Cardiac muscle cell (in vitro differentiated cells and primary cell): ENCODE measurements at places on chromosomes 11 and 22.

DNA sequence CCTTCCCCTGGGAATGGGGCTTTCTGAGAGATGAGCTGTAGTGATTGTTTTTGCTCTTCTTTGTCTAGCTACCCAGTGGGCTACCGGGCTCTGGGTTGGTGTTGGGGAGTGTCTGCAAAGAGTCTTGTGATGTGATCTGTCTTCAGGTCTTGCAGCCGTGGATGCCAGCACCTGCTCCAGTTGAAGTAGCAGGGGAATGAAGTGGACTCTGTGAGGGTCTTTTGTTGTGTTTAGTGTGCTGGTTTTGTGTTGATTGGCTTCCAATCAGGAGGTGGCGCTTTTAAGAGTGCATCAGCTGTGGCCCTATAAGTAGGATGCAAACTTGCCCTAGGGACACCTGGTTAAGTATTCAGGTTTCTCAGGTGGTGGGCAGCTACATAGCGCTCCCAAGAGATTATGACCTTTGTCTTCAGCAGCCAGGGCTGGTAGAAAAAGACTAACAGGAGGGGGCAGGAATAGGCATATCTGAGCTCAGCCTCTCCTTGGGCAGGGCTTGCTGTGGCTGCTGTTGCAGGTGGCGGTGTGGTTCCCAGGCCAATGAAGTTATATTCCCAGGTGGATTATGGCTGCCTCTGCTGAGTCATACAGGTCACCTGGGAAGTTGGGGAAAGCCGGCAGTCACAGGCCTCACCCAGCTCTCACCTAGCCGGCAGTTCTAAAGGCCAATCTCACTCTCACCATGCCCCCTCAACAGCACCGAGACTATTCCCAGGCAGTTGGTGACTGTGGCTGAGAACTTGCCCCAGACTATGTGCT, 315.7 kb upstream of the C11orf87 start:
- DNase-seq: no peak

GRCh38 chr11:25928076-25928475, 403.9 kb upstream of the ANO3 start:
- DNase-seq: no peak

GRCh38 chr22:21101877-21102638, 56.3 kb downstream of the LRRC74B start:
- no peak for DNase-seq

GRCh38 chr11:80529726-80530125, 1088.9 kb upstream of the TENM4 start:
- no peak for DNase-seq

- DNase-seq: no peak
Measured at GRCh38 chr11:19779740-19780139, 67.1 kb downstream of the NAV2 start.

GRCh38 chr11:129230006-129230405, 37.9 kb upstream of the ARHGAP32 start:
- no peak for DNase-seq

GRCh38 chr11:66277471-66278362, at the start of gene CNIH2:
CNIH2 (plus strand) TSS chr11:66278175; CDS start chr11:66278457, 282 bp downstream.
- DNase-seq: peak; percentile 16

DNA sequence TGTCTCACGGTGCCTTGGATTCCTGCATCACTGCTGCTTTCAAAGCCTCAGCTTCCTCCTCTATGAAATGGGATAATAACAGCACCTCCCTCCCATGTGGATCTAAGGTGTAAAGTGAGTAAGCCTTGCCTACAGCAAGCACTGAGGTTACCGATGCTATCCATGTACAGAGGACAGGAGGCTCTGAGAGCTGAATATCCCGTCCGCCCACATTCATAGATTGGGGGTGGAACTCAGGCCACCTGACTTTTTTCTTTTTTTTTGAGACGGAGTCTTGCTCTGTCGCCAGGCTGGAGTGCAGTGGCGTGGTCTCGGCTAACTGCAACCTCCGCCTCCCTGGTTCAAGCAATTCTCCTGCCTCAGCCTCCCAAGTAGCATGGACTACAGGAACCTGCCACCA, 12.5 kb downstream of the PDGFB start:
- no peak for DNase-seq

GRCh38 chr11:47523490-47524225, 29.3 kb downstream of the CELF1 start:
- DNase-seq: peak; percentile 82

DNA sequence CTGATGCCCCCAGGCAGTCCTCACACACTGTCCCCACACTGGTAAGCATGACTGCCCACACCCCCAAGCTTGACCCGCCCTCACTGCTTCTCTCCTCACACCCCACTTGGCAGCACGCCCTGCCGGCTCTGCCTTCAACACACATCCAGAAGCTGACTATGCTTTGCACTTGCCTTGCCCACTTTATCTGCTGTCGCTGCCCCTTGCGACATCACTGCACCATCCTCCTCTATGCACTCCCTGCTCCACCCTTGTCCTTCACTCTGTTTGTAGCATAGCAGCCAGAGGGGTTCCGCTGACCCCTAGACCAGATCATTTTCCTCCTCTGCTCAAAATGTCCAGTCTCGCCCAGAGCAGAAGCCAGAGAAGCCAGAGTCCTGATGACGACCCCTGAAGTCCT, 25.3 kb upstream of the SLC25A1 start:
- DNase-seq: no peak

DNA sequence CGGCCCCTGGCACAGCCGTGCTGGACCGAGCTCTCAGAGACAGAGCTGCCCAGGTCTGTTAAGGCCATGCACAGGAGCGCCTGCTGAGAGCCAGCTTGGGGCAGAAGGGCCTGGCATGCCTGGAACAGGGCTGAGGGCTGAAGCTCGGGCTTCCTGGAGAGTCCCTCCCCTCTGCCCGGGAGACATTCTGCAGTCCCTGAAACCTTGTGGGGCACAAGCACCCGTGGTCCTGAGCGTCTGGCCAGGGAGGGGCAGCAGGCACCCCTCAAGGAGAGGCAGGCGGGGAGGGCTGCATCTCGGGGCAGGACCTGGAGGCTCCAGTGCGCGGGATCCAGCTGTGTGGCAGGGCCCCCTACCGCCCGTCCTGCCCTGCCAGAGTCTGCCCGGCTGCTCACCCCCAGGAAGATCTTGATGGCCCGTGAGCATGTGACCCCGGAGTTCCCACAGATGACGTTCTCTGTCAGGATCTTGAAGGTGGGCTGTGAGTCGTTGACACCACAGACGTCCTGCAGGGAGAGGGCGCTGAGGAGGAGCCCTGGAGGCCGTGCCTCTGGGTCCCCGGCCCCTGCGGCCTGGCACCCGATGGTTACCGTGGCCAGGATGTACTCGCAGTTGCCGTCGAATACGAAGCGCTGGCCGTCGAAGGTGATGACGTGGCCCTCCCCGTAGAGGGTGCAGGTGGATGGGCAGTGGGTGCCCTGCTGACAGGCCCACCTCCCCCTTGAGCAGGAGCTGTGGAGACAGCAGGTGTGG, 10.9 kb downstream of the MUC6 start:
- no peak for DNase-seq

DNA sequence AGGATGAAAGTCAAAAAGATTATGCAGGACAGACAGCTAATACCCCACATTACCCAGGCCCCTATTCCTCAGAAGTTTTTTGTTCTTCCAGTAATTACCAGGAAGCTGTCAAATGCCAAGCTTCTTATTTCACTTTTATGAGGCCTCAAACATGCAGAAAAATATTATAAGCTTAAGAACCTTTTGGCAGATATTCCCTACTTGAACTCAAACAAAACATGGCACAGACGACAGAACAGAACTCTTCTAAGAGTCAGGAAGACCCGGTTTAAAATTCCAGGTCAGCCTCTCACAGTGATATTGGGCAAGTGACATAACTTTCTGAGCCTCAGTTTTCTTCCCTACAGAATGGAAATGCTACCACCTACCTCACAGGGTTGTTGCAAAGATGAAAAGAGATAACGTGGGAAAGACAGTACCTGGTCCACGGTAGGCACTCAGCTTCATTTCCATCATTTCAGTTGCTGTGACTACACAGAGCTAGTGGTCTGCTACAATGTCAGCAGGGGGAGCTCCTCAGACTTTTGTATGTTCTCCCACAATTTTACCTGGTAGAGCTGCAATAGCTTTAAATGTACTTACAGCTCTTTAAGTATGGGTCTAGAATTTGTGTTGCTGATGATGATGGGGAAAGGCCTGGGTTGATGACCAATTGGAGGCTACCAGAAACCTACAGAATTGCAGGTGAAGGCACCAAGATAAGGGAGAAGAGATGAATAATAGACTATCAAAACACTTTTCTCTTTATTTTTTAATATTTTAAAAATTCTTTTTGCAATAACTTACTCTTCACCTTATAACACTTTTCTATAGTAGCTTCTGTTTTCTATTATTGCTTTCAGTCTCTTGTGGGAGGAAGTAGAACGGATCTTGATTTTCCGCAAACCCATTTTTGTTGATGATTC, 98.3 kb upstream of the CHRM4 start:
- DNase-seq: peak; percentile 65

DNA sequence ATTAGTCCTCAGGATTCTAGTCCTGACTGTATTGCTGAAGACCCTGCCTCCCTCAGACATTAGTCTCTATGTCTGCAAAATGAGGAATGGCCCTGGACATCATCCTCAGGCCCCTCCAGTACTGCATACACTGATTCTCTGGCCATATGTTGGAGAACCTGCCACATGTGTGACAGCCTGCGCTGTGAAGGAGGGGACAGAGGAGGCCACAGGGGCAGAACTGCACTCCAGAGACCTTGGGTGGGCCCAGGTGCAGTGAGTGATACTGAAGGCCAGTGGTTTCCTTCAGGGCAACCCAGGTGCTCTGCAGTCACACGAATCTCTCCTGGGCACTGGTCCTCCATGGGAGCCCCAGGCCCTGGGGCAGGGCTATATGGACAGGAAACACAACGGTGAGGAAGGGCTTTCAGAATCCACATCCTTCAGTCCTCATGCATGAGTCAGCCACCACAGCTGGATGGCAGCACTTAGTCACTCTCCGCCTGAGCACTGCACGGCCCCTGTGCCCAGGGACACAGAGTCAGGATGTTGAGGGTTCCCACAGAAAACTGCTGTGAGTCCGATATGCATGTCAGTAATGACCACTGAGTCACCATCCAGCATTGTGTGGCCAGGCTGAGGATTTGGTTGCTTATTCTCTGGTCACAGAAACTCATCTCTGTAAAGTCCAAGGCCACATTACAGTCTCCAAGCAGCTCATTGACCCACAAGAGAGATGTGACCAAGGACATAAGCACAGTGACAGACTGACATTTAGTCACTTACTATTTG, 39.7 kb downstream of the ME3 start:
- DNase-seq: peak; percentile 88

DNA sequence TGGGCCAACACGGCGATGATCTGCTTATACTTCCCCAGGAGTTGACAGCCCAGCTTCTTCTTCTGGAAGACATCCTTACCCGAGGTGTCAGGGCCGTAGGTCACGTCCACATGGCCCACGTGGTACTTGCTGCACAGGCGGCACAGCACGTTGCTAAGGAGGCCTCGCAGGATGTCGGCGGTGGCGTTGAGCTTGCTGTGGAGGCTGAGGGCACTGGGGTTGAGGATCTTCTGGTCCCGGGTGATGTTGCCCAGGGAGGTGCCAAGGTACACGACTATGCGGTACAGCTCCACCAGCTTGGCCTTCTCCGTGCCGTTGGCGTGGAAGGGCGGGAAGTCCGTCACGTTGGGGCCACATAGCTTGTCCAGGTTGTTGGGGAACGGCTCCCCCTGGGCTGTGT, 2.9 kb downstream of the LIF start:
- no peak for DNase-seq

- no peak for DNase-seq
Measured at GRCh38 chr11:67665541-67666302, 8.7 kb downstream of the ALDH3B2 start.

DNA sequence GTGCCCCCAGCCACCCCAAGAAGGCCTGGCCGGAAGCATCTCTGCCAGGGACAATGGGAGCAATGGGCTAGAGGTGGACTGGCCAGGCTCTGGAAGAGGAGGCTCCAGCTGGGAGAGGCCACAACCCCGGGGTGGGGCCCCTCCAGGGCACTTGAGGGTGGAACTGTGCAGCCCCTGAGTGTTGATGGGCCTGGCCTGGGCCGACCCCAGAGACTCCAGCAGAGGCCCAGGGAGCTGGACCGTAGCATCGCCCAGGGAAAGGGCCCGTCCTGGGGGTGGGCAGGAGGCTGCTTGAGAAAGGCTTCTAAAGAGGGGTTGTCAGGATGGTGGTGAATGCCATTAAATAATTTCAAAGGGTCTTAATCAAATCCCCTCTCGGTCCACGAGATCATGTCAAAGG, 30.4 kb downstream of the CDKN1C start:
- no peak for DNase-seq

- DNase-seq: peak; percentile 40
Measured at GRCh38 chr11:73388265-73389133, 12.3 kb downstream of the RELT start.

DNA sequence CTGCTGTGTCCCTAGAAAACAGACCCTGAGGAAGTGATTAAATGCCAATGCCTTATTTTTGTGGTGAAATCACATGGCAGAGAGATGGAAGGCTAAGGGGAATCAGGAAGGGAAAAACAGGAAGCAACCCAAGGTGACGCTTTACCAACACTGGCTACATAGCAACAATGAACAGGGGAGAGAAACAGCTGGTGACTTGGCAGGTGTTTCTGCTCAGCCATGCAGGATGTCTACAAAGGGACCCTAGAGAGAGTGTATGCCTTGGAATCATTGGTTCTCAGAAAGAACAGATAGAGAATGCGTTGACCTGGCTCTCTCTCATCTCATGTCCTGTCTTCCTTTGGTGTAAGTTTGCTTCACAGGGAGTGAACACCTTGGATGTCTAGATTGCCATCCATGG, 911.9 kb downstream of the OPCML start:
- DNase-seq: no peak

GRCh38 chr22:33844273-33844672, 76.0 kb downstream of the LARGE1 start:
- DNase-seq: peak; percentile 49

DNA sequence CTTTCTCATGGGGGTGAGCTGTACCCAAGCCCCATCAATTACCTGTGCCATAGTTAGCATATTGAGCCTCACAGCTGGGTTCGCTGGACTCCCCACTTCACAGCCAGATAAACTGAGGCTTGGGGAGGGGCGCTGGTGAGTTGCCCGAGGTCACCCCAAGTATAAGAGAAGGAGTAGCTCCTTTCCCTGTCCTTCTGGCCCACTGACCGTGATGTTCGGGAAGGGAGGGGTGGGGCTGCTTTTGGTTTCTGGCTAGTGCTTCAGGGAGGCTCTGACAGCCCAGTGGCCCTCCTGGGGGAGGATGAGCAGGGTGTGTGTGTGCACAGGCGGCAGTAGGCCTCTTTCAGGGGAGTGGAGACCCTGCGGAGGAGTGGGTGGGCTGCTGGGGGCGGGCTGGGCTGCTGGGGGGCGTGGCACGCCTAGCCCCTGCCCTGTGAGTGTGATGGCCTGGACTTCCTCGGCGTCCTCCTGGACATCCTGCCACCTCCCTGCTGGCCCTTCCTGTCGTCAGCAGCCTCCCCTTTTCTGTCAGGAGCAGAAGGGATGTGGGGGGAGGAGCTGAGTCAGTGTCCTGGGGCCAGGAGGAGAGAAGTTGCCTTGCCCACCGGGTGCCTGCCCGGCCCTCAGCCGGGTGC, 50.3 kb downstream of the TRIOBP start:
- no peak for DNase-seq

- DNase-seq: peak; percentile 54
Measured at GRCh38 chr11:126163074-126163700, 48.3 kb downstream of the RPUSD4 start.
